ENCODE measurements at places on chromosomes 5 and 9.

DNA sequence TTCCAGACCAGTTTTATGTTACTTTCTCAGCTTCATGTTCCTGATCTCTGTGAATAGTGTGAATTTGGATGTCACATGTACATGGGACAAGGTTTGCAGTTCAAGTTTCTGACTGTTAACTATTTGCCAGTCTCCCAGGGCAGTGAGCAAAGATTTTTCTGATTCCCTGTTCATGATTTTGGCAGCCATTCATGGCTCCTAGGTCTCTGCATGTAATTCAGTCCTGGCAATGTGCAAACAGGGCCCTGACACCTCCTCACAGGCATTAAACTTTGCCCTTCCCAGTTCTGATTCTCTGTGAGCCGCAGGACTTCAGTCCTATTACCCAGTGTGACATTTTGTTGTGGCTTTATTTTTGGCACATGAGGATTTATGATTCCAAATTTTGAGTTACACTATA, 349.7 kb downstream of the ARRDC3 start:
- no peak for DNase-seq

DNA sequence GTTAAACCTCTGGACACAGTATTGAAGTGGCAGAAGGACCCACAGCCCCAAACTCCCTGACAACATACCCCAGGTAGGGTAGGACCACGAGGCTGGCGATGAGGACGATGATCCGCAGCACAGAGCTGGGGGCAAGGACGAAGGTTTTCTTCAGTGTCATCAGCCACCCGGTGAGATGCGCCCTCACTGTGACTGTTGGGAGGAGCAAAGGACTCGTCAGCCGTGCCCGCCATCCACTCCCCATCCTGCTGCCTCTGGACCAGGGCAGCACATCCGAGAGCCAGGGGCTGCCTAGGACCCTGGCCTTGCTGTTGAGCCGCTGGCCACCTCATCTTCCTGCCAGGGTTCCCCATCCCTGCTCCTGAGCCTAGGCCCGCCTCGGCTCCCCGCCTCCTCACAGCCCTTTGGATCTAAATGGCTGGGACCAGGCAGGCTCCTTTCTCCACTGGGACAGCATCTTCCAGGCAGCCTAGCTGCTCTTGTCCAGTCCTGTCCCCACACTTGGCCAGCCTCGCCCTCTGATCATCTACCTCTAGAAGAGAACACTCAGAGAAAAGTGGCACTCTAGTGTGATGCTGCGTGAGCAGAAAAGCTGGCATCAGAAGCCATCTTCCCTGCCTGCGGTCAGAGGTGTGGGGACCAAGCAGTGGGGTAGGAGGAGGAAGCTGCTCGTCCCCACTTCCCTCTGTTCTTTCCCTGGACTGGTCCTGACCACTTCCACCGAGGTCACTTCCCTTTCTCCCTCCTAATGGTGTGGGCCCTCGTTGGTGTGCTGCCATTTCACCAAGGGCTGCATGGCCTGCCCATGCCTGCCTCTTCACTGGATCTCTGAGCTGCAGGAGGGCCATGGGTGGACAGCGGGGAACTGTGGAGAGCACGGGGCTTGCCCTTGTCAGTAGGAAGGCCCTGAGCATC, 49.2 kb downstream of the OTULIN start:
- DNase-seq = no peak

DNA sequence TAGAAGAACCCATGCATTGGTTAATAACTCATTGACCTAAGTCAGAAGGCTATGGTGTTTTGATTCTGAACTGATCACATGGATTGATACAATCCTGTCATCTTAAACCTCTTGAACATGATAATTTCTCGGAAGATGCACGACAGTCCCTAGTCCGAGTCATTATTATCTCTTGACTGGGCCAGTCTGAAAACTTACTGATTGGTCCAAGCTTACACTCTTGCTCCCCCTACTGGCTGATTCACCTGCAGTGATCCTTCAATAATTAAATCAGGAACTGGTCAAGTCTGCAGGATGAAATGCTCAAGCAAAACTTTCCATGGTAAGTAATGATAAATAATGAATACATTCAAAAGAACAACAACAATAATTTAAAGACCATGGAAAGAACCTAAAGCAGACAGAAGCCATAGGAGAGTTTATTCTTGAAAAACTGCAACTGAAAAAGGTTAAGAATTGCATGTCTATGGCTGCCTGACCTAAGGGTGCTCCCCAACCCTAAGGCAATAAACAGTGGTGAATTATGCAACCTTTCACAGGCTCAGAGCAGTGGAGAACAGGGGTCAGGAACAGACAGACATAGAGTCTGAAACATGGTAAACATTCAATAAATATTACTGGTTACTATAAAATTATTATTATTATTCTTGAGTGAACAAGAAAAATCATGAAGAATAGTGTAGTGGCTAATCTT, 79.3 kb downstream of the BRINP1 start:
- no peak for DNase-seq

DNA sequence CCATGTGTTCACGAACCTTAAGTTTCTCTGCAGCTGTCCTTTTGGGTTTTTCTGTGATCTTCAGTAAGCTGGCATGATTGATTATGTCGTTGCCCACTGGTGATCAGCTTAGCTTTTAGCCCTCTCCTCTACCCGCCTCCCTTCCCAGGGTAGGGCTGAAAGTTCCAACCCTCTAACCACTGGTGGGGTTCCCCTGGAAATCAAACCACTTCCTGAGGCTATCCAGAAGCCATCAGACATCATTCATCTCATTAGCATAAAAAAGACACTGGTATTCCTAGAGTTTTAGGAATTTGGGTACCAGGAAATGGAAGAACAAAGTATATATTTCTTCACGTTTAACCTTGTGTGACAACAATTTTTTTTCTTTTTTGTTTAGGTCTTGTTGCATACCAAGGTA, 29.8 kb downstream of the SPIN1 start:
- DNase-seq = no peak

- DNase-seq = no peak
Observed at GRCh38 chr9:123682746-123683145, 247.2 kb downstream of the DENND1A start.

DNA sequence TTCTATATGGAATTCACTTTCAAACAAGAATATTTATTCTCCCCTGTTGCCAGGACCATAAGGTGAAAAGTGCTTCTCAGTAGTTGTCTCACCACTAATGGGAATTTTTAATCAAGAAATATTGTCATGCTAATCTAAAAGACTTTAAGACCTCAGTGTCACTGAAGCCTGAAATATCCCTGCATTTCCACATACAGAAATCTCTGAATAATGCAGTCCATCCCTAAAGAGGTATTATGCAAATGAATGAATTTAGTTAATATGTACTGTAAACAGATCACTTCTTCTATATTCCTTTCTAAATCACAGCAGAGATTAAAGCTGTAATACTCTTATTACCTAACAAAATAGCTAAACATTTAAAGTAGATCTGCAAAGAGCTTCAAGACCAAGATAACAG, 531.1 kb upstream of the CDH6 start:
- DNase-seq = no peak

- no peak for DNase-seq
Observed at GRCh38 chr5:176817841-176818377, 7.5 kb downstream of the UNC5A start.

- no peak for DNase-seq
Observed at GRCh38 chr9:20289423-20290010, 332.8 kb downstream of the MLLT3 start.

- DNase-seq = no peak
Observed at GRCh38 chr9:88605512-88606362, 70.8 kb downstream of the NXNL2 start.

DNA sequence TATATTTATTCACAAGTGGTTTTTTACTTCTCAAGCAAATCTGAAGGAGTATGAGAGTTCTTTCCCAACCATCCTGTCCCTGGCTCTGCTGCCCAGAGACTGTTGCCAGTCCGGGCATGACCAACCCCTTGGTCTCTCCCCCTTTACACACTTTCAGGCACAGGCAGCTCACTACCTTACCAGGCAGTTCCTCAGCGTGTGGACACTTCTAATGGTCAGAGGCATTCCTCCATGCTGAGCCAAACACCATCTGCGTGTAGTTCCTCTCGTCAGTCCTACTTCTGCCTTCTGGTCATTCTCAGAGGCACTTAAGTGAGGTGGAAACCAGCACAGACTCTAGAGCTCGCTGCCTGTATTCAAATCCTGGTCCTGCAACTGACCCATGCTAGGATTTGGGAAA, 56.1 kb downstream of the TSTD2 start:
- no peak for DNase-seq

DNA sequence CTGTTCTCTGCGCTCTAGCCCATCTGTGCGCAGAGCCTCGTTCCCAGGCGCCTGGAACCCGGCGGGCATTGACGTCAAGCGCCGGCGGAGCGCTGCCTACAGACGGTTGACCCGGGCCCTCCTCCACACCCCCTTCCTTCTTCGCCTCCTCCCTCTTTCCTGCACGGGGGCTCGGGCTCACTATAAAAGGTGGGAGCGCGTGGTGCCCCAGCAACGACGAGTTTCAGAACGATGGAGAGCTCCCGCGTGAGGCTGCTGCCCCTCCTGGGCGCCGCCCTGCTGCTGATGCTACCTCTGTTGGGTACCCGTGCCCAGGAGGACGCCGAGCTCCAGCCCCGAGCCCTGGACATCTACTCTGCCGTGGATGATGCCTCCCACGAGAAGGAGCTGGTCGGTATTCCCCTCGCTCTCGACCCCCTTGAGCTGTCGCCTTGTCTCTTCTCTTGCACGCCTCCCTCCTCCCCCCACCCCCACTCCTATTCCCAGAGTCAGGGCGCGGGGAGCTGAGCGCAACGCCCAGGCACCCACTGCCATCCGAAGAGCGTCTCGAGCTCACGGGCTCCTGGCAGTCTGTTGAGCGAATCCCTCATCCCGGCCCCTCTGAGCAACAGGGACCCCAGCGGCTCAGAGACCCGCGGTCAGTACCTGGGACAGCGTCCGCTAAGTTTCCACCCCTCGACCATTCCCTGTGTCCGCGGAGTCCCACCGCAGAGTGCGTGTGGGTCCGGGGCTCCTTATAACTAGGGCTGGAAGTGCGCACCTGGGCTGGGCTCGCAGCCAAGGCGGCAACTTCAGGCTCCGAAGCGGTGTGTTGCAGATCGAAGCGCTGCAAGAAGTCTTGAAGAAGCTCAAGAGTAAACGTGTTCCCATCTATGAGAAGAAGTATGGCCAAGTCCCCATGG, at the start of gene CARTPT:
CARTPT (plus strand) TSS at position 213 of the 902 bp plus-strand sequence; CDS start at position 232, 19 bp downstream.
- DNase-seq = no peak

GRCh38 chr5:83925321-83925954, 204.8 kb upstream of the HAPLN1 start:
- DNase-seq = no peak

GRCh38 chr9:136347472-136348256, 15.9 kb downstream of the DNLZ start:
- DNase-seq = no peak

GRCh38 chr9:137253717-137254623, 1.2 kb upstream of the NELFB start:
- no peak for DNase-seq

DNA sequence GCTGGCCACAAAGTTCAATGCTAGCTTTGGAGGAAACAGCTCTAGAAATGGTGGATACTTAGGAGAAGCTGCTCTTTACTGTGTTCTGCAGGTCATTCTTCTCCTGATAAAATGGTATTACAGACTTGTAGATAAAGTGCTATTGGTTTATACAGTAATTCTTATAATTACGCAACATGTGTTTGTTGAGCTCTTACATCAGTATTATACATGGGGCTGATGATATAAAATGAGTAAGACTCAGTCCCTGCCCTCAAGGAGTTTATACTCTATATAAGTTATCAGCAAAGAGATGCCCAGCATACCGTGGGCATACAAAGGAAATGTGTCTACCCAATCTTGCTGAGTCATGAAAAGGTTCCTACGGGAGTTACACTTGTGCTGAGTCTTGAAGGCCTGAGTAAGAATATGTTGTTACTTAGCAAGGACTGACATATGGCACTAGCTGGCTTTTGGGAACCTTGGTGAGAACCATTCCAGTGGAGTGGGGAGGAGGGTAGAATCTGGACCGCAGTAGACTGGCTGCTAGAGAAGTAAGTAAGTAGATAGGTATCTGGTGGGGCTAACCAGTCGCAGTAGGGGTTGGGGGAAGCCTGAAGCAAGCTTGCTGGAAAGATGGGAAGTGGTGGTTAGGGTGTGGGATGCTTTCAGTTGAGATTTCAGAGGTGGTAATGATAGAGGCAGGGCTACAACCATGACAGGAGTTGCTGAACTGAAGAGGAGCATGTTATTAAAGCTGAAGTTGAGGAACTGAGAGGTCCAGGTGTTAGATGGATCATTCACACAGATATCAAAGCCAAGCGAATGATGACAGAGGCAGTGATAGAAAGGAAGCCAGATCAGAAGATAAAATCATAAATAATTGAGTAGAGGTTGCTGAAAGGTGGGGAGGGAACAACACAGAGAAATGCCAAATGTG, 11.1 kb upstream of the TTC23L start:
- no peak for DNase-seq

DNA sequence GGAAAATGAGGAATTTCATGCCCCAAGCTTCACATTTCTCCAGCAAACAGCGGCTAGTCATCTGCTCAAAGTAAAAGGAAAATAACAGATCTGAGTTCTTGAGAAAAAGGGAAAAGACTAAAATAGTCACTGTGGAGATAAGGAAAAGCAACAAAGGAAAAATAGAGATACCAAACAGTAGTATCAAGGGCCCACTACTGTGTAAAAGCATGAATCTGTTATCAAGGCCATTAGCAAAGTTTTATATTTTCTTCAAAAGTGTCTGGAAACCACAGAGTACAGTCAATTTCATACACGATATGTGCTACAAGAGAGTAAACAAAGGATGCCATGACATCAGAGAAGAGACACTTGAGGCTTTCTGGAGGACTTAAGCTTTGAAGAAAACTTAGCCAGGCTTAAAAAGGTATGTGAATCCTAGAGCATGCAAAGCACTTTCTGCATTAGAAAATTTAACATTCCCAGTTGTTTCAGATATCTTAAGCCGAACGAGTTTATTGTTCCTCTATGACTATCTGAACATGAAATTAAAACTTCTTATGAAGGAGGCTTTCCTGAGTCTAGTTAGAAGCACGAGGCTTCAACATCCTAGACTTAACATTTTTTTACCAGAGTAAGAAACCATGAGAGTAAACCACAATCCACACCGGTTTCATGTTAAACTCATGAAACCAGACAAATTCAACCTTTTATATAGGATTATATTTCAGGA, 1.2 kb downstream of the TTC33 start:
- DNase-seq = no peak

GRCh38 chr9:93224591-93224990, 40.7 kb downstream of the WNK2 start:
- DNase-seq = no peak

GRCh38 chr5:152622628-152623027, 217.5 kb upstream of the NMUR2 start:
- no peak for DNase-seq

GRCh38 chr9:90929626-90930025, 128.0 kb downstream of the SYK start:
- no peak for DNase-seq

DNA sequence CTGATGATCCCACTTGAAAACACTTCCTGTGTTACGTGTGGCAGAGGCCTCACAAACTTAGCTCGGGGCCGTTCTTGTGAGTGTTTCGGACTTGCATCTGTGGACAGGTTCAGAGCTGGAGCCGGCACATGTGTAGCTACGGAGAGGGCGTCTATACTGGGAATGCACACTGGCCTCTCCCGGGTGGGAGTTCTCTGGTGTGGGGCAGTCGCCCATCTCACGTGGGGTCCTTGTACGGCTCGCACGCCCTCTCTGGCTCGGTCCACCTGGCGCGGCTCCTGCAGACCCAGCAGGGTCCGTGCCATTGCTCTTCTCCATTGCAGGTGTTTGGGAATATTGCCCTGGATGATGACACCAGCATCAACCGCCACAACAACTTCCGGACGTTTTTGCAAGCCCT, 197.9 kb downstream of the CACNA1B start:
- DNase-seq = no peak

- no peak for DNase-seq
Observed at GRCh38 chr9:121636341-121636865, 15.0 kb upstream of the DAB2IP start.

- DNase-seq = no peak
Observed at GRCh38 chr9:12774861-12775678, at the start of gene LURAP1L. LURAP1L (plus strand) TSS chr9:12775020; CDS start chr9:12775716, 696 bp downstream.
